ENCODE measurements at places on chromosomes 6 and 20.

DNA sequence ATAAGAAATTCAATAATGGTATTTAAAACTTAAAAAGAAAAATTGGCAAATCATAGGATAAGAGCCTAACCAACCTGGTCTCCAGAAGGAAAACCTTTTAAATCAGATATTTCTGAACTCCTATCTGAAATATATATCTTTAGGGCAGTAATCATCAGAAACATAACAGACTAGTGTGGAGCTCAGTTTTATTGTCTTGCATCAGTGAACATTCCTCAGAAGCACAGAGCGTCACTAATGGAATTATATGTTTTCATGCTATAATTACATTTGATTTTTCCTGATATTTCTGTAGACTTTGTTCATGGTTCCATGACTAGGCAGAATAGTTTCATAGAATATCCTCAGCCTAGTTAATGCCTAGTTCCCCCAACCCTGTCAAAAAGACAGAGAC, 262.2 kb downstream of the EYA4 start:
- DNase-seq, result no peak

GRCh38 chr6:155604991-155605390, 149.4 kb upstream of the NOX3 start:
- DNase-seq, result no peak

DNA sequence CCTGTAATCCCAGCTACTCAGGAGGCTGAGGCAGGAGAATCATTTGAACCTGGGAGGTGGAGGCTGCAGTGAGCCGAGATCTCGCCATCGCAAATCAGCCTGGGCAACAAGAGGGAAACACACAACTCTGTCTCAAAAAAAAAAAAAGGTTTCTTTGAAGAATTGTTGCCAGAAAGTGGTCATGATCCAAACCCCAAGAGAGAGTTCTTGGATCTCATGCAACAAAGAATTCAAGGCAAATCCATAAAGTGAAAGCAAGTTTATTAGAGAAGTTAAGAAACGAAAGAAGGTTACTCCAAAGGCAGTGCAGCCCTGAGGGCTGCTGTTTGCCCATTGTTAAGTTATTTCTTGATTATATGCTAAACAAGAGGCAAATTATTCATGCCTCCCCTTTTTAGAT, 14.5 kb upstream of the KIFC1 start:
- DNase-seq, result no peak

DNA sequence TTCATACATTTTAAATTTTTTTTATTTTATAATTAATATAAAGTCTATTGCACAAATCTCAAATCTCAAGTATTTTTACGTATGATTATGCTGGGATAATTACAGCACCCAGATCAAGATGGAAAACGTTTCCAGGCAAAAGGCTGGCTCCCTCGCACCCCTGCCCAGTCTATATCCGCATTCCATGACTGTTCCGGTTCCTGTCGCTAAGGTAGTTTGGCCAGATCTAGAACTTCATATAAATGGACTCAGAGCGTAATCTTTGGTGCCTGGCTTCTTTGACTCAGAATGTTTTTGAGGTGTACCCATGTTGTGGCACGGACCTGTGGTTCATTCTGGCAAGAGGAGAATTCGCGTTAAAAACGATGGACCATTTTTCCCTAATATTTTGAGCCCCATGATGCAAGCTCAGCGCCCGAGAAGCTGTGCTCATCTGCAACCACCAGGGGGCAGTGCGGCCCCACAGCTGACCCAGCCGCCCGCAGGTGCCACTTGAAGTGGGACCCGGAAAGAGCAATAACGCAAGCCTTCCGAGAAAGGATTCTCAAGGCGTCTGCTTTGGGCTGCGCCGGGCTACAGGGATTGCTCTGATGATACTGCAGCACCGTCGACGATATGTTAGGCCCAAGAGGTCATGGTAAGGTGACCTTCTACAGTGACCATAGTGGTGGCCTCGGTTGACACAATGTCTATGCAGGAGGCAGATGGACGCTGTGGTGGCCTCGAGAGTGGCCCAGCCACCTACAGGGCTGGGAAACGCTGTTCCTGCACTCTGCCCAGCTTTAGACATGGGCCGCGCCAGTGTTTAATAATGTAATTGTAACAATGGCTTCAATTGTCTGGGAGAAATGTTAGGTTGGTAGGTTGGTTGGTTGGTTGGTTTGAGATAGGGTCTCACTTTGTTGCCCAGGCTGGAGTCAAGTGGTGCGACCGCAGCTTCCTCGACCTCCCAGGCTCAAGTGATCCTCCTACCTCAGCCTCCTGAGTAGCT, 160.1 kb downstream of the ZMYND8 start:
- DNase-seq, result peak; percentile 74

- DNase-seq, result no peak
Observed at GRCh38 chr6:142784344-142784743, 160.6 kb downstream of the HIVEP2 start.

- no peak for DNase-seq
Observed at GRCh38 chr20:57190536-57191264, 75.7 kb downstream of the BMP7 start.

DNA sequence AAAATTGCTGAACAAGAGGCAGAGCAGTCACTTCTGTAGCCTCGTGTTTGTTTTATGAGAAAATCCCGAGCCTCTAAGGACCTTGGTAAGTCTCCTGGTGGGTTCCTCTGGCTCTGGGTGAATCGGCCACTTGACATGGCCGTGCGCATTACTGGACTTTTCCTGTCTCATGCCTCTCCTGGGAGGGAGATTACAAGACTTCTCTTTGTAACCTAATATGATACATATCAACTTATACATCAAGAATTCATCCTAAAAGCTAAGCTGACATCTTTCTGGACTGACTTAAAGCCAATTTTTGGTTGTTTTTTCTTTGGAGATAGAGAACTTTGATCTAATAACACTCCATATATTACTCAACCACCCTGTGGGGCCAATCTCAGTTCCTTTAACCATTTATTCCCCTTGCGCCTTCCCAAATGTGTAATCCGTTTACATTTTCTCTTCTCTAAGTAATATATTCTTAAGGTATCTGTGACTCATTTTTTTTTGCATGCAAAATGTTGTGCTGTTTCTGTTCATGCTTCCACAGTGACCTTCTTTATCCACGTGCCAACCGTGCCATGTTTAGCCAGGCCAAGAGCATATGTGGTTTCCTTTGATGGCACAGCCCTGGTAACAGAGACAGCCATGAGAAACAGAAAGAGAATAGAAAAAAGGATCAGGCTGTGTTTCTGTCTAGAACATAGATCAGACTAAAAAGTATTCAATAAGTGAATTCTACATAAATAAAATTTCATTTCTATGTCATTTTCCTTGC, 47.5 kb upstream of the JAG1 start:
- no peak for DNase-seq

- no peak for DNase-seq
Observed at GRCh38 chr20:62999580-62999979, 7.2 kb downstream of the BHLHE23 start.

- no peak for DNase-seq
Observed at GRCh38 chr6:63305277-63305676, 14.5 kb downstream of the LGSN start.

GRCh38 chr6:143397227-143398222, 53.0 kb downstream of the ADAT2 start:
- DNase-seq, result no peak

- no peak for DNase-seq
Observed at GRCh38 chr20:44637522-44638372, 13.8 kb downstream of the ADA start.

- DNase-seq, result no peak
Observed at GRCh38 chr6:170276369-170277057, 14.4 kb downstream of the DLL1 start.

DNA sequence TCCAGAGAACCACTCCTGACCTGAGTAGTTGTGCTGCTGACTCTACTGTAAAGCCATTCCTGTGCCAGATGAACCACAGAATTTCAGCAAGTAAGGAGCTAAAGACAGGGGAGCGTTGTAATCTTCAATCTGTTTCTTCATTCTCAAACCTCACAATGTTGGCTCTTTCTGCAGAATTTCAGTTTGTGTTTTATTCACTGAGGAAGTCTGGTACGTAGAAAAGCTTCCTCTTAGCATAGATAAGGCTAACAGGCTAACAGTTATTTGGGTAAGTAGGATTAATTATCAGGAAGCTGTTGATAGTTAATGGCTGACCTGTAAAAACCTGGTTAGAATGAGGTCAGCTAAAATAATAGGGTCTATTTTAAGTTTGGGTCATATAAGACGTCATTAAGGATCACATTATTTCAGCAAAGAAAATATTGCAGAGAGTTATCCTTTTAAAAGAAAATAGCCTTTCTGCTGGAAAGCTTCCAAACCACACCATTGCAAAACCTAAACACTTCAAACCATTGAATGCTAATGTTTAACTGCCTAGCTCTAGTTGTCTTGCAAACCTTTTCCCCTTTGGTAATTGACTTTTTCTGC, 14.1 kb upstream of the TENT5A start:
- DNase-seq, result no peak

- DNase-seq, result no peak
Observed at GRCh38 chr6:90820436-90820835, 233.6 kb upstream of the MAP3K7 start.

- no peak for DNase-seq
Observed at GRCh38 chr6:3301506-3301905, 42.8 kb downstream of the PSMG4 start.

DNA sequence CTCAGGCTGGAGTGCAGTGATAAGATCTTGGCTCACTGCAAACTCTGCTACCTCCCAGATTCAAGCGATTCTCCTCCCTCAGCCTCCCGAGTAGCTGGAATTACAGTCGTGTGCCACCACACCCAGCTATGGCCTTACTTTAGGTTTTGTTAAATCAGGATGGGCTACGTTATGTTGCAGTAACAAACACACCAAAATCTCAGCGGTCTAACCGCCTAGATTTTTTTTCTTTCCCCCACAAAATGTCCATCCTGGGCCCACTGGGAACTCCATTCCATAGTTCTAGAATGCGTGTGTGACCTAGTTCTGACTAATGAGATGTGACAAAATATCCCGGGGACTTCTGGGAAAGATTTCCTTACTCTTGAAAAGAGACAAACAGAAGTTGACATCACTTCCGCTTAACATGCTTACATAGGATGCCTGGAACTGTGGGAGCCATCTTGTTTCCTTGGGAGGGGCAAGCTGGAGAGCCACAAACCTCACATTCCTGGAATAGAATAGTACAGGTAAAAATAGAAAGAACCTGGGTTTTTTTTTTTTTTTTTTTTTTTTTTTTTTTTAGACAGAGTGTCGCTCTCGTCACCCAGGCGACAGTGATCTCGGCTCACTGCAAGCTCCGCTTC, 42.3 kb upstream of the TRERF1 start:
- DNase-seq, result no peak

DNA sequence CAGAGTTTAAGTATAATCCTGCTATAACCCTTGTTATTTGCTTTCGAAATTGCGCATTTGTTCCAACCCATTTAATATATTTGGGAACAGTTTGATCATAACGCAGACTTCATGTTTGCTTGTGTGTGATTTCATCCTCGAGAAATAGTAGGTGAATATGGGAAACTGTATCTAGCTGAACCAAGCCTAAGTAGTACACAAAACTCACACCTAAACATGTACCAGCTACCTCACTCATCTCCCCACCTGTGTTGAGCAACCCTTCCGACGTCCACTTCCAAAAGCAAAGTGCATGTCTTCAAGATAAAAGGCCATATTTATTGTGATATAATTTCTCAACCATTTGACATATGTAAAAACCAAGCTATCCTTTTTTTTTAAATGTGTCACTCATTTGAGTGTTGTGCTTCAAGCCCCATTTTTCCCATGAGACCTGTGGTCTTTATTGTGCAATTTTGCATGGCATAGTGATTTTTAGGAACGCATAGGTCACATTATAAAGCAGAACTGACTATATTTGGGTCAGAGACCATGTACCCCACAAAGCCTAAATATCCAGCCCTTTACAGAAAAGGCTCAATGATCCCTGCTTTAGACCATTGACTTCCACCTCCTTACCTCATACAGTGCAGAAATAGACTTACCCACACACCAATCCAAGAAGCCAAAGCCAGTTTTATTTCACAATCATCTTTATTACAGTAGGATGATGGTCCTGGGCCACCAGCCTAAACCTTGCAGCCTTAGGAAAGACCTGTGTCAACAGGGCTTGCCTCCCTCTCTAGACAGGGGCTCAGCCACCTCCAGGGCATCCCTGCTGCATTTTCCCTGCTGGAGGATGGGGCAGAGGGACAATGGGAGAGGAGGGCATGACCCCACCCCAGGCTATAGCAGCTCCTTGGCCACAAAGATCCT, 7.1 kb downstream of the CCND3 start:
- DNase-seq, result no peak

- DNase-seq, result no peak
Observed at GRCh38 chr6:147161253-147161973, 42.8 kb upstream of the STXBP5 start.

DNA sequence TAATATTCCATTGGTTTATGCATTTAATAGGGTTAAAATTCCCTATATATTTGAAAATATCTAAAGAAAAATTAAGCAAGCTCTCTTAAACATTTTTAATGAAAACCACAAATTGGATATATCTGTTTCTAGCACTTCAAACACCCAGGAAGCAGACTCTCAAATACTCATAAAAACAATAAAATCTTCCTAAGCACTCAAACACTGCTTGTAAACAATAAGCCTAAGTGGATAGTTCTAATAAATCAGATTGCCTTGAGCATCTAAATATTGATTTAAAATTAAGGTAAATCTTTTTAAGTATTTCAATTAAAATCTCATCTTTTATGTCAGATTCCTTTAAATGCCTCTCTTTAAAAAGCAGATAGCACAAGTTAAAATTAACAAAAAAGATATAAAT, 254.4 kb downstream of the KCNQ5 start:
- DNase-seq, result no peak

GRCh38 chr6:35719404-35719829, 17.4 kb upstream of the ARMC12 start:
- DNase-seq, result no peak

DNA sequence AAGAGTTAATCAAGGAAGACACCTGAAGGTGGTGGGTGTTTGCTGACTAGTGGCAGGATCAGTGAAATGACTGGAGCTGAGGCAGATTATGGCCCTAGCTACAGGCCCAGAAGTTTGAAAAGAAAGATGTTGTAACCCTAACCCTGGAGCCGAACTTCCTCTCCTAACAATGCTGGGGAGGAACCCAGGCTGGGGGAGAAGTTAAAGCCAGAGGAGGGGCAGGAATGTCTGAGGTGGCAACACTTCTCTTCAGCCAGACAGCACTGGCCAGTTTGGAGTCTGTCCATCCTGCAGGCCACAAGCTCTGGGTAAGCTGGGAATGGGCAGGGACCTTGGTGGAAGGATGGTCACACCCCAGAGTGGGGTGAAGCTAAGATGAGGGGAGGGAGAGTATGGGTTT, at the start of gene LST1:
Gene LST1, plus strand, starts transcription at position 270 of the 400 bp plus-strand sequence. CDS start 1,023 bp downstream, outside the sequence.
- no peak for DNase-seq

DNA sequence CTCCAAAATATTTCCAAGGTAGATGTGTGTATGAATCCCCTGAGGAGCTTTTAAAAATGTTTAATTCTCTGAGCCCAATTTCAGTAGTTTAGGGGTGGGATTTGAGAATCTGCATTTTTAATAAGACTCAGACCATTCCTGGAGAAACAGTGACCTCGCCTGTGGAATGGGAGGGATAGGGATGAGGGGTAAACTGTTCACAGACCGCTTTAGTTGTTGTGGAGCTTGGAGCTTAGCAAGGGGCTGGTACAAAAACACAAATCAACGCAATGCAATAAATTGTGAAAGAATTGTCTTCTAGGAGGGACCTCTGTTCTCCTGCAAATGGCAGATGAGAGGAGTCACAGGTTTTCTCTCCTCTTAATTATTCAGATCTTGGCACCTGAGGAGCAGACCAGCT, 239.3 kb upstream of the SULF2 start:
- no peak for DNase-seq

- DNase-seq, result no peak
Observed at GRCh38 chr6:110714143-110714542, 101.1 kb downstream of the CDK19 start.

GRCh38 chr6:36577301-36577700, 16.9 kb upstream of the SRSF3 start:
- DNase-seq, result no peak

All from activated B cell treated with CpG ODN at 0.5 μM for 24 hours (primary cell).